Adipocyte (in vitro differentiated cells): ENCODE measurements at places on chromosomes 16 and 17.

DNA sequence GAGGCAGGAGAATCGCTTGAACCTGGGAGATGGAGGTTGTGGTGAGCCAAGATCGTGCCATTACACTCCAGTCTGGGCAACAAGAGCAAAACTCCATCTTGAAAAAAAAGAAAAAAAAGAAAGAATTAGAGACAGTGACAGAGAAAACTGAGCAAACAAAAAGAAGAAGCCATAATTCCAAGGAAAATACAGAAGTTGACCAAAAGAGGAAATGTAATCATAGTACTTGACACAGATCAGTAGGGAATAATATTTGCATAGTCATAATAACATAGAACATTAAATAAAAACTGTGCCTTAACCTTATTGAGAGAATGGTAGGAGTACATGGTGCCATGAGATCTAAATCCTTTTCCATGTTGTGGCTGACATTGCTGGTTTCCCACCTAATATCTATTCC is 14.7 kb upstream of the USP31 start:
- DNase-seq, result no peak

- no peak for DNase-seq
Measured at GRCh38 chr17:8867361-8867981, at the start of gene PIK3R6. PIK3R6 (minus strand) TSS chr17:8867674; CDS start chr17:8849794, 17,880 bp downstream.

DNA sequence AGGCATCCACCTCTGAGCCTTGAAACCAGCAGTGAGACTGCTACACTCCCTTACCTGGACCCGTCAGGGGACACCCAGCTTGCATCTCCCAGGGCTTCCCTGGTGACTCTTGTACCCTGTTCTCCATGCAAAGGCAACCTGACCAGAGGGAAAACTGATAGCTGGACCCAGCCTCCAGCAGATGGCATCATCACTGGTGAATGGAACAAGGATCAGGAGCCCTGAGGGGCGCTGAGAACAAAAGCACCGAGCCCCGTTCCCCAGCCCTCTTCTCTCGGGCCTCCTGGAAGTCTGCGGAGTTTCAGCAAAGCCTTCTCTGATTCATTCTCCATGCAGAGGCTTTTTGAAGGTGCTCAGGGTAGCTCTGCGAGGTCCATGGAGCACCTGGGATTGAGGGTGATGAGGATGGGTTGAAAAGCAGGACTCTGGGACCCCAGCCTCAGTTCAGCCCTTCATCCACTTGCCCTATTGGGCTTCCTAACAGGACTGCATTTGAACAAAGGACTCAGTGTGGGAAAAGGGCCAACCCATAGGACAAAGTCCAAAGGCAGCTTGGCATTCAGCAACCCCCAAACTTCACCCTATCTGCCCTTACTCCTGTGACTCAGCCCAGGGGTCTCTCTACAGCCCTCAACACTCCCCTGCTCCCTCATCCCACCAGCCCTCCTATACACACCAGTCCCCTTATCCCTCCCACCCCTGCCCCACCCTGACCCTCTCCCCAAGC is 45.0 kb upstream of the LHX1 start:
- no peak for DNase-seq

- DNase-seq, result no peak
Measured at GRCh38 chr17:12110906-12111305, 90.2 kb downstream of the MAP2K4 start.

- no peak for DNase-seq
Measured at GRCh38 chr17:58680038-58680369, 11.8 kb downstream of the TEX14 start.

- DNase-seq, result no peak
Measured at GRCh38 chr17:16922386-16923096, 49.4 kb downstream of the TNFRSF13B start.

DNA sequence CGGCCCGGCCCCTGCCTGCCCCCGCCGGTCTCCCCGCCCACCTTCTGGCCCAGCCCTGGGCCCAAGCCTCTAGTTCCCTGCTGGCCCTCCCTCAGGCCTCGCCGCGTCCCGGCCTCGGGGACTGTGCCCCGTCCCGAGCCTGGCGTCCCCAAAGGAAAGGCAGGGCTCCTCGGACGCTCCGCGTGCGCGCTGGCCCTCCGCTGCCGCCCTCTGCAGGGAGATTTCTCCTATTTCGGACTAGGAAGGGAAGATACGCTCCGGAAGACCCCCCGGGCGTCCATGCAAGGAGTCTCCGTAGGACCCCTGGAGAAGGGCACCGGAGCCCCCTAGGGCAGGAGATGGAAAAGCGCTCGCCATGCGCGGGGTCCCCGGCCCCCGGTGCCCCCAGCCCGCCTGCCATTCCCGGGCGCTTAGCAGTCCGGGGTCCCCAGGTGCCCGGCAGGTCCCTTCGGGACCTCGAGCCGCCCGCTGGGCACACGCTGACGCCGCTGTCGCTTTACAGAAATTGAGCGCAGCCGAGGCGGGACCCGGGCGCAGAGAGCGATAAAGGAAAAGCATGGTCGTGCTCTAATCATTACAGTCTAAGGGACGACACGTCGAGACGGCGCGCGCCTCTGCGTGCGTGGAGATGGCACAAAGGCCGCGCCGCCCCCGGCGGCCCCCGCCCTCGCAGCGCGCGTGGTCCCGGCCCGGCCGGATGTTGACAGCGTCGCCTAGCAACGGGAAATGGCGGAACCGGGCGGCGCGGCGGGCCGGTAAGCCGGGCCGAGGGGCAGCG is at the start of gene CCDC40:
Gene CCDC40 (plus strand): TSS at position 706 of the 778 bp plus-strand sequence. CDS start 21 bp downstream, at position 727.
- DNase-seq, result peak; percentile 96

DNA sequence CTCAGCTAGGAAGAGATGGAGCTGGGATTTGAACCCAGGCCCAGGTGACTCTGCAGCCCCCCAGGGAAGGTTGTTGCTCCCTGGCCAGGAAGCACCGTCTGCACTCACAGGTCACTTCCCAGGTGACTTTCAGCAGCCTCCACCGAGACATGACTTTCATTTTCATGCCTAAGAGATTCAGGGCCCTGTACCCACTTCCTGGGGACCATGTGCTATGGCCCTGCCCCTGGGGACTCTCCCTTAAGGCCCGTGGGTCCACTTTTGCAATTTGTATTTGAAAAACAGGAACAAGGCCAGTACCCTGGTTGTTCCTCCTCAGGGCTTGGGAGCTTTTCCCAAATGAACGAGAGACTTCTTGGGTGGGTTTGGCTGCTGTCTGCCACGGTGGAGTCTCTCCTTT is 191.0 kb downstream of the IRF8 start:
- no peak for DNase-seq

- DNase-seq, result no peak
Measured at GRCh38 chr17:83151442-83152226, 72.2 kb downstream of the METRNL start.

- DNase-seq, result no peak
Measured at GRCh38 chr16:77424871-77425604, 9.8 kb downstream of the ADAMTS18 start.

- DNase-seq, result no peak
Measured at GRCh38 chr16:6374821-6375220, 957.8 kb upstream of the RBFOX1 start.

GRCh38 chr17:36657390-36657762 is 56.0 kb downstream of the MRM1 start:
- no peak for DNase-seq

DNA sequence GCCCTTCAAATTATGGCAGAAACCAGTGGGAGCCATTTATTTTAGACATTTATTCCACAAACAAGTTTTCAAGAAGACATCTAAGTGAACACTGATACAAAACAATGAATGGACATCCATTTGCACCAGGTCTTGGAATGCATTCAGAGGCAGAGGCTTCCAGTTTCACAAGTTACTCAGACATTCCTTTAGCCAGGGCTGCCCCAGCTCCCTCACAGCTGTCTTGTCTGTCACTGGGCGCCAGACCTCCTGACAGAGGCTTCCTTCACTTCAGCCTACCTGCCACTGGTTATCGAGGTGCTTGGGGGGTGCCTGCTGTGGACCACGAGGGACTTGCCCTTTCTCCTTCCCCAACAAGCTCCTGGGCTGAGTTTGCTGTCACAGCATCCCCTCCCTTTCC is 19.2 kb downstream of the AQP8 start:
- no peak for DNase-seq

DNA sequence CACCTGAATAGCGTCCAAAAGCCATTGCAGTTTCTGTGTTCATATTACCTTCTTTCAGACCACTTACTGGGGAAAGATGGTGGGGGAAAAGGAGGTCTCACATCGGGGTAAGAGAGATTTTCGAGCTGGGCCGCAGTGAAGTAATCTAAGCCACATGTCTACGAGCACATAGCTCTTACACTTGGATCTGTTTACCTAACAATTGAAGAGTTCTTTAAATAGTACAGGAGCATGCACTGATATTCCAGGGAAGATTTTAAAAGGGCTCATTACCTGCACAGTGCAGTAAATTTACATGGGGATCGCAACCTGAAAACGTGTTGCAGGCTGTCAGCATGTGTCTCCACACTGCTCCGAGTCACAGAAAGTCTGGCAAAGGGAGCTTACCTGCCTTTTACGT is 12.6 kb downstream of the MAF start:
- DNase-seq, result no peak

DNA sequence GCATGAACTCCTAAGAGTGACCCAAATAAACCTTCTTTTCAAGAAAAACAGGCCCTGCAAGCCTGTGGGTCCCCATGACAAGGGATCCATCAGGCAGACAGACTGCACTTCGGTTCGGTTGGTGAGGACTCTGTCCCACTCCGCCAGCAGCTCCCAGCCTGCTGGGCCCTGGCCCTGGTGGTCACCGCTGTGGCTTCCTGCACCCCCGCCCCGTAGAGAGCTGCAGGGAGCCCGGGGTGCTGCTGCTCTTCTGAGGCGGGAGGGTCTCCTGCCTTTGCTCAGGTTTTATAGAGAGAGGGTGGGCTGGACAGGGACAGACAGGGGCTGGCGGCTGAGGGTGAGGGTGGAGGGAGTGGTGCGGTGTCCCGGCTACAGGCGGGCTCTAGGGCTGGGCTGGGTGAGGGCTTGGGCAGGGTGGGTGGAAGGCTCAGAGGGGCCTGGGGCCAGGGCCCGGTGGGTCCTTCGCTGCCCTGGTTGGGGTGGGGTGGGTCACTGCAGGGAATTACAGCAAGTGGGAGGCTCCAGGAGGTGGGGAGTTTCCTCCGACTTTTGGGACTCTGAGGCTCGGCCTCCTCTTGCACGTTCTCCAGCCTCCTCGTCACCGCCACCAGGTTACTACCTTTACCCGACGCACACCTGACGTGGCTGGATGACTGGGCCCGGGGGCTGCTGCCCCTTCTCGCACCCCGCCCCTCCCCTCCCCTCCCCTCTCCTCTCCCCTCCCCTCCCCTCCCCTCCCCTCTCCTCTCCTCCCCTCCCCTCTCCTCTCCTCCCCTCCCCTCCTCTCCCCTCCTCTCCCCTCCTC is 90.2 kb upstream of the CBX4 start:
- DNase-seq, result no peak

DNA sequence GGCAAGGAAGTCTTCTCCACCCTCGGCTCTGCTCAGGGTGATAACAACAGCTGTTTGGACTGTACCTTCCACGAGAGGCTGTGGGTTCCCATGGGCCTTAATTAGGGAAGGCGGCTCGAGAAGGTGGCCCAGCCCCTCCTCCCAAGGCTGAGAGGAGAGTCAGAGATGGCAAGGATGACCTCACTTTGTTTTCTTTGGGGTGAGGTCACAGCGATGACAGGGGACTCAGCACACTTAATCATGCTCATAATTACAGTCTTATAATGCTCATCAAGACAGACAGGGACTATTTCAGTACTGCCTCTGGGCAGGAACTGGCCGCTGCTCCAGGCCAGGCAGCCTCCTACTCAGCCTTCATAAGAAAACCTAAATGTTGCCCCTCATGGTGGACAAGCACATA is 19.7 kb downstream of the WFDC1 start:
- no peak for DNase-seq

DNA sequence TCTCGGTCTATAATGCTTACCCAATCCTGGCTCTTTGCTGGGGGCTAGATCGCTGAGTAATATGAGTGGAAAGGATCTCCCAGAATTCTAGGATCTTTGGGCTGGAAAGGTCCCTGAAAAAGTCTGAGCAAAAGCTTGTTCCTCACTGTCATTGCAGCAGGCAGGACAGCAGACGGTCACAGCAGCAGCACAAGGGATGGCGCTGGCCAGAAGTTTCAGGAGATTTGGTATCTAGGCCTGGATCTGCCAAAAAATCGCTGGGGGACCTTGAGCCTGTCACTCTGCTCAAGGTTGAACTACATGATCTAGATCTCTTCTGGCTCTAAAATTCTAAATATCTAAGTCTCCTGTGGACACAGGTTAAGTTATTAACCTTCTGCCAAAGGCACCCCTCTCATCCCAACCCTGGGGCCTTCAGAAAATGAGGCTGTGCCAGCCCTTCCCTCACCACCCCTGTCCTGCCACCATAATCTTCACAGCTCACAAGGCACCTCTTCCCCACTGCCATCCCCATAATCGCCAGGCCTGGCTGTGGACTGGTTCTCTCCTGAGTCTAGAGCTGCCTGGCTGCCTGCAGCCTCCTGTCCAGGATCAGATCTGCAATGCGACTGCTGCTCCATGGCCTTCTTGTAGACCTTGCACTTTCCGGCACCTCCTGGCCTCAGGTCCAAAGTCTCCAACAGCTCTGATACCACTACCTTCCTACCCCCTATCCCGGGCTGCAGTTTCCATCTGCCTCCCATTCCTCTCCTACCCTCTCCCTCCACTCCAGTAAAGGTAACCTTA is 10.2 kb downstream of the MYO18A start:
- no peak for DNase-seq

DNA sequence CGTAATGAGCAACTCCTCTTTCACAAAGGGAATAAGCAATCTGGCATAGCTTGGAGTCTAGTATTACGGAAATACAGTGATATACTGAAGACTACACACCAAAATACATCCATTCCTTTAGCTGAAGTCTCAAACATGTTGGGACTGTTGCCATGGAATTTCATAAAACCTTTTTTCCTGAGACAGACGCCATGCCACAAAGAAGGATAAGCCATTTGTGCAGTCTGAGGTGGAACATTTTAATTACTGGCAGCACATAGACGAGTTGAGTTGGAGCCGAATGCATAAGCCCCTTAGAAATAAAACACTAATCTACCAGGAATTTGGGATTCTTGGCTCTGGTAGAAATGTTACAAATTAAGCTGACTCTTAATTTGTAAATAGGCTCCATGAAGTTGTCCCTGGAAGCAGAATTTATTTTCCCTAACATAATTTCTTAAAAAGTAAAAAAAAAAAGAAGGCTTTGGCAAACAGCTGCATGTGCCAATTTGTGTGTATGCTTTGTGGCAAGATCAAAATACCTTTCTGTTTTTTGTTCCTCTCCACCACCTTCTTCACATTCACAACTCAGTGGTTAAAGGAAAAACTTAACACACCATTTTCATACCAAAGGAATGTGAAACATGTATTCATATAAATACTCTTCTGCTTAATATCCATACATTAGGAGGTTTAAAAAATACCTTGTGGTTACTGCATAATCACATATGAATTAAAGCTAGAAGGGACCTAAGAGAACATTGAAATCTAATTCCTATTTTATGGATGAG is 25.5 kb downstream of the GRB7 start:
- DNase-seq, result no peak

DNA sequence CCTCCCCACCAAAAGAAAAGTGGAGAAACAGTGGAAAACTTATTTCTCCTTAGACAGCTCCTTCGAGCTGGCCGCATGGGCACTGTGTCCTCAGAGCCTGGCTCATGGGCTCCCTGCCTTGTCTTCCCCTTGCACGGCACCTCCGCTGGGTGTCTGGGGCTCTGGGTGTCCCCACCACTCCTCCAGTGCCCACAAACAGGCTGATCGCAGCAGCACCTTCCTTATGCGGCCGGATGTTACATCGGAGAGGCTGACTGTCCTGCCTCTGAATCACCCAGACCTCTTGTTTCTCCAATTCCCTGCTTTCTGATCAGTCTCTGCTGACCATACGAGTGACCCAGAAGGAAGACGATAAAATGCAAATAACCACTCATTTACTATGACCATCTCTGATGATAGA is 121.7 kb downstream of the SLC39A11 start:
- no peak for DNase-seq
